ENCODE measurements at places on chromosomes 1 and 21.

DNA sequence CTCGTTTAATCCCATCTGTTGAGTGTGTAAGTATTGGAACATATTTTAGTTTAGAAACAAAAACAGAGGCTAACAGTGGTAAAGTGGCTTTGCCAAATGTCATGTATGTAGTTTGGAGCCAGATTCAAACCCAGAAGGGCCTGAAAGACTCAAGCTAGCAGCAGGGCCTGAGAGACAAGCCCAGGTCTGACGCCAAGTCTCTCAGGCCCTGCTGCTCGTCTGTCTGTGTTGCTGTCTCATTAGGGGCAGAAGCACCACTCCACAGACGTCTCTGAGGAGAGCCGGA, 8.3 kb downstream of the CITED4 start:
- DNase-seq: no peak

GRCh38 chr1:31764312-31765040, at the start of gene ADGRB2:
TSS of gene ADGRB2 (minus strand) at chr1:31764340. CDS start at chr1:31757221, 7,119 bp downstream.
- no peak for DNase-seq

DNA sequence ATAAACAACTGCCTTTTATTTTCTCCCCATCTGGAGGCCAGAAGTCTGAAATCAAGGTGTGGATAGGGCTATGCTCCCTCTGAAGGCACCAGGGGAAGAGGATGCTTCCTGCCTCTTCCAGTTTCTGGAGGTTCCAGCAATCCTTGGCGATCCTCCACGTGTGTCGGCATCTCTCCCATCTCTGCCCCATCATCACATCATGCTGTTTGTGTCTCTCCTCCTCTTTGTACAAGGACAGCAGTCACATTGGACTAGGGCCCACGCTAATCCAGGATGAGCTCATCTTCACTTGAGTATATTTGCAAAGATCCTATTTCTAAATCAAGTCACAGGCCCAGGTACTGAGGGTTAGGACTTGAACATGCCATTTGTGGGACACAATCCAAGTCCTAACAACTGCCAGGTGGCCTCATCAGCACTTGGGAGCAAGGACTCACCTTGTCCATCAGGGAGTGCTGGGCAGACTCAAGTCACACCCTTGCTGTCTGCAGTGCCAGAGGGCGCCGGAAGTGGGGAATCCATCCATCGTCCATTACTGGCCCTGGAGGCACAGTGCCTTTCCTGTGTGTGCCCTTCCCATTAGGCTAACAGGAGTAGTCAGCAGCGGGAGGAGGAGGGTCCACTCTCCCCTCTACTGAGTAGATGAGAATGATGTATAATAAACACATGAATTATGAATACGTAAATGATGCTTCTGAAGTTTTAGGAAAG, 185.4 kb upstream of the AJAP1 start:
- peak; percentile 35 for DNase-seq

DNA sequence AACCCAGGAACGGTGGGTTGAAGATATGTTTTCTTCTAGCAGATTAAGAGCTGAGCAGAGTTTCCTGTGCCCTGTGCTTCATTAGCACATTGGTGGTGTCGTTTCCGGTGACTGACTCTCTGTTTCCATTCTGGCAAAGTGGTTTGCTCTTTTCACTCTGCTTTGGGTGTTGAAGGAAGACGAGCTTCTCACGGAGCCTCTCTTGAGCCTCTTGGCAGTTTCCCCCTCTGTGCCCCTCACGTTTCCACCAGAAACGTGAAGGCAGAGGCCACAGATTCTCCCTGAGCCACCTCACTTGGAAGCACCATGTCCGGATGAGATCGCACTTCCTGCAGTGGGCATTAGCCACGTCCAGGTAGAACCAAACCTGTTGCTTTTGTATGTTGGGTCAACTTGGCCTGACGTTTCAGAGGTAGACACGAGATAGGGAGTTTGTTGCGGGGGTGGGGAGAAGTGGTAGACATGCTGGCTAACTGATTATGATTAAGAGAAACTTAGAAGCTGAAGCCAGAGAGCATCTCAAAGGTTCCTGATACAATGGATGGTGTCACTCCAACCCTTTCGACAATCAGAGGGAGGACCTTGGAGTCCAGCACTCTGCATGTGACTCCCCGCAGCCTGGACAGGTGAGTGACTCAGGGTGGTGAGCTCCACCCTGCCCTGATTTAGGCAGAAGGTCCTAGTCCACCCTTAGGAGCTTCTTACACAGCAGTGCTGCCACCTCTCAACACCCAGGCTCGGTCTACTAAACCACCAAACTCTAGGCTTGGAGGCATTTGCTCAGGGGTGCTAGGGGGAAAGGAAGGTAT, at the start of gene LAX1:
TSS of gene LAX1 (plus strand) at position 155 of the 809 bp plus-strand sequence. CDS start at position 538, 383 bp downstream.
- DNase-seq: no peak

GRCh38 chr1:70008660-70009059, 196.7 kb downstream of the LRRC40 start:
- no peak for DNase-seq

DNA sequence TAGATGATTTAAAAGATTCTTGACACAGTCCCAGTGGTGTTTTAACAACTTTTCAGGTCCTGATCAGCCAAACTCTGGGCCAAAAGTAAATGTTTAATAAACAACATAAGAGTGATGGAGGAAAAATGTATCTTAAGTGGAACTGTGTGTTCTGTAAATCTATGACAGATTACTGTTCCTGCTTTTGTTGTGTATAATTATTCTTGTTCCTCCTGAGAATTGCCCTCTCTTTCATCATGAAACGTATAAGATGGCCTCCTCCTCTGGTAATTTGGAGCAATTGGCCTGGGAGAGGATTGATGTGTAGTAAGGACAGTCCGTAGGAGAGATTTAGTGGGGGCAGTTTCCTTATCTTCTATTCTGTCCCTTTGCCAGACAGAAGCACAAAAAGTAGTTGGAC, 34.5 kb downstream of the GALNT2 start:
- no peak for DNase-seq

DNA sequence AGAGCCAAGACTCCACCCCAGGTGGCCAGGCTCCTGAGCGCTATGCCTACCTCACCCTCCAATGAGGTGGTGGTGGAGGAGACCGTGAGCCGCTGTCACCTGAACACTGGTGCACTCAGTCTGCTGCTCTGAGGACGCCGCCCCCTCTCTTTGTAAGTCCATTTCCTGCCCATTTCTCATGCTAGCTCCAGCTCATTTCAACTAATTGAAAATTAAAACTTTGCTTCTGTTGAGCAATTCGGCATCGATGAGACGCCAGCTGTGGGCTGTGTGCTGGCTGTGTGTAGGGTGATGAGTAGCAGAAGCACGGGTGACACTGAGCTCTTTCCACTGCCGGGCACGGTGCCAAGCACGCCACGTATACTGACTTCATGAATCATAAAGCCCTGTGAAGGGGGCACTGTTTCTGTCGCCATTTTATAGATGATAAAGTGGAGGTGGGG, 11.2 kb downstream of the TNFRSF1B start:
- peak; percentile 93 for DNase-seq

- DNase-seq: no peak
Observed at GRCh38 chr1:226723657-226724532, 15.2 kb downstream of the ITPKB start.

DNA sequence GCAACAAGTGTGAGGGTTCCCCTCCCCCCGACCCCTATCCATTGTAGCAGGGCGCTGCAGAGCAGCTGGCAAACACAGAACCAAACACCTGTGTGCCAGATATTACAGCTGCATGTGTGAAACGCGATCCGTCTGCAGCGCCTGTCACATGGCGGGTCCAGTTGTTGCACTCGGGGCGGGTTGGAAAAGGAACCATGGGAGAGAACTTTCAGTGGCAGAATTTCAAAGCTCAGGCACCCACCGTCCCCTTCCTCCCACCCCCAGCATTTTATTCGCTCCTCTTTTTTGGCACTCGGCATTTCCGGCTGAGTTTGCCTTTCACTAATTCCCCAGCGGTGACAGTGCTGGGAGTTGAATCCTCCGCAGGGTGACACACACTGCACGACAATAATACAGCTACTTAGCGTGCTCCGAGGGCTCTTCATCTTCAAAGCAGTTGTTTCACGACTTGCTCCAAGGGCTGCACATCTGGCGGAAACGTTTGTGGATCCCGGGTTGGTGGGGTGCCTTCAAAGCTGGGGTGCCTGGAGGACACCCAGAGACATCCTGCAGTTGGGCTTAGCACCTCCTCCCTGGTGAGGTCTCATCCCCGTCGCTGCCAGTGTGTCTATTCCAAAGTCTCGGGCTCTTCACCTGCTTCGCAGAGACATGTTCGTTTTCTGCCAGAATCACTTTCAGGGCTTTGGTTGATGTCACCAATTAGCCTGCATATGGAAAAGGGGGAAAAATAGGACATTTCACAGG, 180.7 kb downstream of the ZBTB18 start:
- DNase-seq: no peak

- DNase-seq: no peak
Observed at GRCh38 chr1:57179001-57179400, 213.2 kb upstream of the C8B start.

DNA sequence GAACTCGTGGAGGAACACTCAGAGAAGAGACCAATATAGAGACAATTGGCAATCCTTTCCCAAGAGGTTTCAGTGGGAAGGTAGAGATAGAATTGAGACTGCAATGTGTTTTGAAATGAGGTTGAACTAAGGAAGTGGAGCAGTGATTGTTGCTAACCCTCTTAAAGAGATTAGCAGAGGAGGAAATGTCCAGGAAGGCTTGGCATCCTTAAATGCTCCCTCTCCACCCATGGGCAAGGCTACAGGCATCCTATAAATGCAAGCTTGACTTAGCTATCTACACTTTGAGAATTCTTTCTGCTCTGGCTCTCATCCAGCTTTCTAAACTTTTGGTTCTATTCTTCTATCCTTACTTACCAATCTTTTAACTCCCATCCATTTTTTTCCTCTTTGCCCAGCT, 30.3 kb upstream of the XPR1 start:
- no peak for DNase-seq

DNA sequence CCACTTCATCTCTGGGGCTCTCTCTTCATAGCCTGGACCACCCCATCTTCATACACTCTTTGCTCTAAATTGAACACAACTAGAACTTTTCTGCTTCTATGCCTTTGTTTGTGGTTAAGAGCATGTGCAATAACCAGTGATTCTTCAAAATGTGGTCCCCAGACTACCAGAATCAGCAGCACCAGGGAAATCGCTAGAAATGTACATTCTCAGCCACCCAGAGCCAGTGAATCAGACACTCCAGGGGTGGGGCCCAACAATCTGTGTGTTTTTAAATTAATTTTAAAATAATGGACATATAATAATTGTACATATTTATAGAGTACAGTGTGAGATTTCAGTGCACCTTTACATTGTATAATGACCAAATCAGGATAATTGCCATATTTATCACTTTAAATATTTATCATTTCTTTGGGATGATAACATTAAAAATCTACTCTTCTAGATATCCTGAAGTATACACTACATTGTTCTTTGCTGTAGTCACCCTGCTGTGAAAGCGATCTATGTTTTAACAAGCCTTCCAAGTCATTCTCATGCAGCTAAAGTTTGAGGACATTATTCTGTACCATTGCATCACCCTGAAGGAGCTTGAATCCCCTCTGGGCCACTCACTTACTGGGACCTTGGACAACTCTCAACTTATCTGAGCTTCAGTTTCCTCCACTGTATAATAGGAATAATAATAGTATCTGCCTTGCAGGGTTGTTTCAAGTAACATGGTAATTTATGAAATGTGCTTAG, 10.8 kb downstream of the GRHL3 start:
- DNase-seq: no peak

All from mesenteric fat pad (tissue), 1 donor.